ENCODE measurements at places on chromosomes 4 and X.

DNA sequence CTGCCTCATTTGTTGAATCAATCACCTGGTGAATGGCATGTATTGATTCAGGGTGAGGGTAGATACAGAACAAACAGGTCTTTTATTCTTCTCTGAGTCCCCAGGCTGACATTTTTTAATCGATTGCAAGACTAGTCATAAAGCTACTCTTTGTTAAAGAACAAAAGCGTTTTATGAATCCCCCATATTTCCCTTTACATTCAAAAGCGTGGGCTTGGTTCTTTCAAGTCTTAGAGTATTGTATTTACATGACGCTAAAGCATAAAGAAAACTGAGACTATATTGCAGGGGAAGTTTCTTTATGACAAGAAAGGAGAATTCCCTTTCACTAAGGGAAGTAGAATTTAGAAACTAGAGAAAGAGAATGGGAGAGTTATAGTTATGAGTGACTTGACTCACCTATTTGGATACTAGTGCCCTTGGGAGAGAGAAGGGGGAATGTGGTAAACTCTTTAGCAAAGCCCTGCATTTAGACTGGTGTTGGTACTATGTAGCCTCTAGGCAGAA is 69.3 kb upstream of the PDE5A start:
- DNase-seq, result no peak

DNA sequence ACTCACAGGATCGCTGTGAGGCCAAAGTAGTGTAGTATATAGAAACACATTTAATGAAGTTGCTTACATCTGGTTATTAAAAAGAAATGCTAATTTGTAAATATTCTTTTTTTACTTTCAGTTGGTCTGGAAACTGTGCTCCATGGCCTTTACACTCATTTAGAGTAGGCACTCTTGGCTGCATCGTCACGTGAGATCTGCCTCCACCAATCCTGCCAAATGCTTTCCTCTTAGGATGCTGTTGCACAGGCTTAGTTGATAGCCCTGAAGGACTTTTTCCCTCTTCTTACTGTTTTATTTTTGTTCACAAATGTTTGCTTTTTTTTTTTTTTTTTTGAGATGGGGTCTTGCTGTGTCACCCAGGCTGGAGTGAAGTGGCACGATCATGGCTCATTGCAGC is 6.3 kb downstream of the CPE start:
- no peak for DNase-seq

DNA sequence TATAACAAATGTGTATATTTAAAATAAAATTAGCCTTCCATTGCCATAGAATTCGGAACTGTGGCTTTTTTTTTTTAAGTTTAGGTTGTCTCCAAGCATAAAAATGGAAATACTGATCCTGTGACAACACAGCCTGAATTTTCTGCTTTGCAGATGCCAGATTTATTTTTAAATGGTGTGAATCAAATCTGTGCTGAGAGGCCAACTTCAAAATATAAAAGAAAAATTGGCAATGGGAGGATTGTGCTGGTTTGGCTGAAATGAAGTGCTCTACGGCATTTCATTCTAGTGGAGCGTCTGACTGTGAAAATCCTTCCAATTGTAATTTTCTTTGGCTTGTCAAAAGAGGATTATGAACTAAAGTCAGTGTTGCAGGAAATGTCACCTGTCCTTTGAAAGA is 580.3 kb upstream of the ZFP42 start:
- no peak for DNase-seq

DNA sequence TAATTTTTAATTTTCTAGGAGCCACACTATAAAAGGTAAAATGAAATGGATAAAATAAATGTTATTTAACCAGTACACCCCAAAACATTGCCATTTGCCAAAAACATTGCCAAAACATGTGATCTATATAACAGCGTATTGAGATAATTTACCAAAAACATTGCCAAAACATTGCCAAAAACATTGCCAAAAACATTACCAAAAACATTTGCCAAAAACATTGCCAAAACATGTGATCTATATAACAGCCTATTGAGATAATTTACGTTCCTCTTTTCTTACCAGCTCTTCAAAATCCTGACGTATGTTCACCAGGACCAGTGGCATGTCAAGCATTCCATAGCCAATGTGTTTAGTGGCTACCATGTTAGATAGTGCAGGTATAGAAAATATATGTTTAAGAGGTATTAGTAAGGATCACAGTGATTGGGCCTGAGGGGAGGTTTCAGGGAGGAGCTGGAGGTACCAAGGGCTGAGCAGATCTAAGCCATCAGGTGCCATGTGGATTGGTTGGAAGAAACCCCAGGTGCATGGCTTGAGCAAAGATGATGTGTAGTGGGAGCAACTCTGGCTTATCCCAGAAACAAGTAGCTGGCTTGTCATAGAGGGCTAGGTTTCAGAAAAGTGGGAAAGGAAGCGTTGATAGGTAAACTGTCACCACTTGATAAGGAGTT is 42.6 kb downstream of the RAPGEF2 start:
- DNase-seq, result no peak

- DNase-seq, result no peak
Measured at GRCh38 chr4:96407225-96407624, 567.3 kb downstream of the PDHA2 start.

DNA sequence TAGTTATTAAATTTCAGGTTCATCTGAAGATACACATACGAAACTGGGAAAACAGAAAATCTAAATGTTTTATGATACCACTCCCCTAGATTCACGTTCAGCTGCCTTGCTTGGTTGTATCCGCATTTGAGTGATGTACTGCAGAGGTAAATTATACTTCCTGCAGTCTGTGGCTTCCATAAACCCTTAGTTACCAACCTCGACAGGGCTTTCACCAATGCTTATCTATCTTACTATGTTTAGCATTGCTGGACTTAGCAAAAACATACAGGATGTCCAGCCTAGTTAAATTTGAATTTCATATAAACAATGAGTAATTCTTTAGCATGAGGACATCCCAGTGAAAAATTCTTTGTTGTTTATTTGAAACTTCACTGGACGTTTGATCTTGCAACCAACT is 108.8 kb downstream of the TMA16 start:
- DNase-seq, result no peak

DNA sequence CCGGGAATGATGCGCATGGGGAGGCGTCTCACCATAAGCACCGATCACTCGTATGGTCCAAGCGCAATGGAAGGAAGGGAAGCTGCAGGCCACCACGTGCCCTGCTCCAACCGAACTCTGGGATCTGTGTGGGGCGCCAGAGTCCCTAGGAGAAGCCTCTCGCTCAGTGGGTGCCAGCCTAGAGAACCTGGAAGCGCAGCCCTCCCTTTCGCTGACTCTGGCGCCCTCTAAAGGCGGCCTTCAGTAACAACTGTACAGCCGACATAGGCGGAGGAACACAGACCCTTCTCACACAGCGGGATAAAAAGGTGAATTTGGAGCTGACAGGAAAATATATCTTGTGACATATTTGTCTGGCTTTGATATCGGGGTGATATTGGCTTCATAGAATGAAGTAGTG is 76.0 kb downstream of the INTS6L start:
- no peak for DNase-seq

- DNase-seq, result no peak
Measured at GRCh38 chr4:86934147-86934770, 552 bp upstream of the AFF1 start.

GRCh38 chr4:38683276-38683675 is 19.3 kb downstream of the KLF3 start:
- DNase-seq, result no peak

DNA sequence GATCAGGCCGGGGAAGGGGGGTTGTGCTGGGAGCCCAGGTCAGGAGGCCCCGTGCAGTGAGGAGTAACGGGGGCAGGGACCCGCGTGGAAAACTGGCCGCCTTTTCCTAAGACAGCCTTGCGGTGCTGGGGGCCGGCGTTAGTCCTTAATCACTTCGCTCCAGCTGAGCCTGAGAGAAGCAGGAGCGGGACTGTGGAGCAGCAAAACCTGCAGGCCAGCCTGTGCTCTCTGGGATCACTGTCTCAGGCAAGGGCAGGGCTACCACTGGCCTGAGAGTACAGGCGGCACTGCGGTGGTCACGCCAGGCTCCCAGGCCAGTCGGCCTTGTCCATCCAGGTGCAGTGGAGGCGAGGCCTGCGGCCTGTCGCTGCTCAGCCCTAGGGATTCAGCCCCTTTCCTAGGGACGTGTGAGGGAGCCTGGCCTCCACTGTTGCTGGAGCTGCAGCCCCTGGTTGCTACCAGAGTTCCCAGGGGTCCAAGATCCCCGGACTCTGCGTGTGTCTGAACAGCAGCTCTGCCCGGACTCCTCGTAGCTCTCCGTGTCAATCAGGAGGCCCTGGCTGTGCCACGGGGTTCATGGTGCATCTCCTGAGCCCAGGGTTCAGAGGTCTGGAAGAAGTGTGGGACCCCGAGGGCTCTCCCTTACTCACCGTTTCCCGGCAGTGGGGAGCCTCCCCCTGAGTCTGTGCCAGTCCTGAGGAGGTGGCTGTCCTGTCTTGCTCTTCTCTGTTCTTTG is 2141.7 kb upstream of the TENM3 start:
- DNase-seq, result no peak

DNA sequence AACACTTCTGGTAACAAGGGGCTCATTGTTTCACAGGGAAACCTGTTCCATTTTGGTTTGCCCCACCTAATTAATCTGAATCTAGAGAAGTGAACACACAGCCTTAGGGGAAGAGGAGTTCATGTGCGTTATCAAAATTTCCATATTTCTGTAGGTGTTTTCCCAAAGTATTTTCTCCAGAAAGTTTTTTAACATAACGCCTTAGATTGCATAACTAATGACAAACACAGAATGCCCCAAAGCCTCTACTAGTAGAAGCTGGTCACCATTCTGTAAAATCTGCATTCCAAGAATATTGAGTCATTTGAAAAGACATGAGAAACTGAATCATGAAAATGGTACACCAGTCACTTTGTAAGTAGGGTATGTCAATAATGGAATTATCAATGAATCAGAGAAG is 41.1 kb downstream of the IL13RA2 start:
- peak; percentile 36 for DNase-seq

- no peak for DNase-seq
Measured at GRCh38 chrX:120740072-120740471, 110.2 kb upstream of the C1GALT1C1 start.

DNA sequence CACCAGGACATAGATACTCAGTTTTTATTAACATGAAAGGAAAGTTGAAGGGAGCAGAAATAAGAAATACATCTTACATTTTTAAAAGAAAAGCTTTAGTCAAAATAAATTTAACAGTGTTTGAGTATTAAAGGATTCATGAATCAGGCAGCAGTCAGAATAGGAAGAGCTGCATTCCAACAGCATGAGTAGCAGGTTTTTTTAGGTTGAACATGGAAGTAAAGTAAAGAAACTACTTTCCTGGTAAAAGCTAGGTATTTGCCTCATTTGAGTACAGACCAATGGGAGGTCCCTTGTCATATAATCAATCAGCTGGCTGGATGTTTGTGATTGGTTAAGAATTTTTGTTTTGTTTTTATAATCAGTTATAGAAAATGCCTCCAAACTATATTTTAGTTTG is 645.9 kb upstream of the INTU start:
- DNase-seq, result peak; percentile 22

DNA sequence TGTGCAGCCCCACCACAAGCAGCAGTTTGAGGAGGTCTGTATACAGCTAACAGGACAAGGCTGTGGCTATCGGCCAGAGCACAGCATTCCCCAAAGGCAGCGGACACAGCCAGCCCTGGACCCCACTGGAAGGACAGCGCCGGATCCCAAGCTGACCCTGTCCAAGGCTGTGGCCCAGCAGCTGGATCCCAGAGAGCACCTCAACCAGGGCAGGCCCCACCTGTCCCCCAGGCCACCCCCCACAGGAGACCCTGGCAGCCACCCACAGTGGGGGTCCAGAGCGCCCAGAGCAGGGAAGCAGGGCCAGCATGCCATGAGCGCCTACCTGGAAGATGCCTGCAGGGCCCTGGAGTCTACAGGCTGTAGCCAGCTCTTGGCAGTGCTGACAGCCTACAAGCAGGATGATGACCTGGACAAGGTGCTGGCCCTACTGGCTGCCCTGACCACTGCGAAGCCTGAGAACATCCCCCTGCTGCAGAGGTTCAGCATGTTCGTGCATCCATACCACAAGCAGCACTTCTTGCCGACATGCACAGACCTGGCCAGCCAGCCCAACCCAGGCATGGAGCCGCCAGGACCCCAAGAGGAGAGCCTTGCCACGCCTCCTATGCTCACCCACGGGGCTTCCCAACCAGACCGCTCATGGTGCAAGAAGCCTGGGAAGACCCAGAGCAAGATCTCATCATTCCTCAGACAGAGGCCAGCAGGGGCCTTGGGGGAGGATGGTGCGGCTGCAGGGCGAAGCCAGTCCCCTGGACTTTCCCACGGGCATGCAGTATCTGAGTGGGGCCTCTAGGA is 62.0 kb downstream of the ALPK1 start:
- no peak for DNase-seq

DNA sequence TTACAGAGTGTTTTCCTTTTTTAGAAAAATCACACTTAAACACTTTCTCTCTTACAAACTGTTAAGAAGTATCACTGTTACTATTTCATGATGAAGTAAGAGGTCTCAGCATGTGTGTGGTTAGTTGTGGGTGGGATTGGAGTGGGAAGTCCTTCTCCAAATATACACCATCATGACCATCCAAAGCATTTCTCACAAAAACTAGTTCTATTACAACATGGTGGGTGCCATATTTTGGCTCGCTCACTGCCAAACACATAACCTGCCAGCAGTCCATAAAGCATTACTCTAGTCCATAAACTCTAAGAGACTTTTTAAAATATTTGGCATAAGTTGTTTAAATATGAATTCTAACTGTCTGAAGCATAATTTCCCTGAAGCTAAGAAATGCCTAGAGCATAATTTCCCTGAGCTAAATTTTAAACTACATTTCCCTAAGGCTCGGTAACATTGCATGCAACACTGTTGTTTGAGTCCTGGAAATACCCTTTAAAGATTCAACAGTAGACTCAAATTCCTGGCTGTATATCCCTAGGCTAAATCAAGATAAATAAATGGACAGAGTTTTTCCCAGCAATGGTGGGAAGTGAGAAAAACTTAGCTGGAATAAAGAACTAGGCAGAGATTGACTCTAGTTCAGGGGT is 415.0 kb upstream of the INTU start:
- DNase-seq, result no peak

- no peak for DNase-seq
Measured at GRCh38 chr4:69697536-69698242, 44.6 kb upstream of the UGT2A1 start.

DNA sequence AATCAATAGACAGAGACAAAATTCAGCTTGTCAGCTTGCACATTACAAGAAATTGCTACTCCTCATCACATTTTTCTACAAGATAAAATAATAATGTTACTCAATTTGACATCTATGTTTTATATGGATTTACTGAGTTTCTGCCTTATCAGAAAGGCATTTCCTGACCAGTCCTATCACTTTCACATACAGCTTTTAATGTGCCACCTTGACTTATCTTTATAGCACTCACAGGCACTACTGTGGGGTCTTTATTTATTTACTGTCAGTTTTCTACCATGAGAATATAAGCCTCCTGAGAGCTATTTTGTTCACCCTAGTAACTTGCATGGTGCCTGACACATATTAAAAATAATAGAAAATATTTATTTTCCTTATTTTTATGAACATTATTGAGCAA is 6.0 kb downstream of the NDST4 start:
- DNase-seq, result no peak

GRCh38 chr4:182775075-182775474 is 142.1 kb downstream of the DCTD start:
- no peak for DNase-seq
